Activated T-cell treated with anti-CD3 and anti-CD28 coated beads, Interleukin-2, amount 50 U/mL, for 72 hours (primary cell): ENCODE measurements at places on chromosomes 11 and 22. TPM values are rescaled to one million over a fixed set of nuclear protein-coding genes. Genes with fewer than 3 reads are reported as not detected.

CHRDL2 gene
- not detected for total RNA-seq

DNA sequence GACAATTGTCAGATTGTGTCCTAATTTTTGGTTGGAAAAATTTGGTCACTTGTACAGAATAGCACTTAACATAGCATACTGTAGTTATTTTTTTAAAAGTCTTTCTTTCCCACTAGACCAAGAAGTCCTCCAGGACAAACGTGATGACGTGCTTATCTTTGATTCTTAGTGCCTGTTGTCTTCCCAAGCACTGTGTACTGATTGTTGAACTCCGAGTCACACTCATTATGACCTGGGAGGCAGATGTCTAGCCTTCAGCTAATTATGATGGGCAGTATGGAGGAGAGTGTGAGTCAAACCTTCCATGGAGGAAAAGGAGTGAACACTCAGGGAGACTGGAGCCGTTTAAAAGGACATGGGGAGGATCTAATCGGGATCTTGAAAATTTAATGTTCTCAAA is 119.8 kb downstream of the SPON1 start:
- DNase-seq: no peak

DNA sequence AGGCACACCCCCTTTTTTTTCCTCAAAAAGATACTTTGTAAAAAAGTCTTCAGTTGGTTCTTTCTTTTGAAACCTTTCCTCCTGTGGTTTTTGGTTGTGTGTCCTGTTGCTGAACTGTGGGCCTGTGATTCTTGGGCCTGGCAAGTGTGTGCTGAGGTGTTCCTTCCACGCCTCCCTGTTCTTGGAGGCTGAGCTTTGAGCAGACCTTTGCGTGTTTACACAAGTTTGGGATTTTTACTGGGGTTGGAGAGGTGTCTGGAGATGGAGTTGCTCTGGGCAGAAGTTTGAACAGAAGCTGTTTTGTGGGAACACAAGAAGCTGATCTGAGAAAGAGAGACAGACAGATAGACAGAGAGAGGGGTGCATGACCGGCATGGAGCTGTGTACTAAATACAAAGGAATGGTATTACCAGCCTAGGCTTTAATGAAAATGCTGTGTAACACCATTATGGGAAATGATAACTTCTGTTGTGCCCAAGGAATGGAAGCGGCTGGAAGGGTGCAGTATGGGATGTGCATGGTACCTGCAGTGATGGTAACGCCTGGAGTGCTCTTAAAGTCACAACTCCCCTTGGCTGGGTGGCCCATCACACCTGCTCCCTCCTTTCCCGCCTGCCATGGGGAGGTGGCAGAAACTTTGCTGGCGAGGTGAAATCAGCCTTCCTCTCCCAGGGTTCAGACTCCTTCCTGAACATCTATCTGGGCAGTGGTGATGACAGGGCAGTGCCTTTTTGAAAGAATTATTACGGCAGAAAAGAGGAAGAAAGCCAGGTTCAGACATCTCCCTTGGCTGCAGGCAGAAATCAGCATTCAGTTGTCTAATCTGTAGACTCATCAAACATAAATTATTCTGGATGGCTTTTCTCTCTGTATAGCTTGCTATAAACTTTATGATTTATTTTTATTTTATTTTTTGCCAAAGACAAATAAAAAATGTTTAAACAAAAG is 70.4 kb downstream of the LDLRAD3 start:
- DNase-seq: no peak

DNA sequence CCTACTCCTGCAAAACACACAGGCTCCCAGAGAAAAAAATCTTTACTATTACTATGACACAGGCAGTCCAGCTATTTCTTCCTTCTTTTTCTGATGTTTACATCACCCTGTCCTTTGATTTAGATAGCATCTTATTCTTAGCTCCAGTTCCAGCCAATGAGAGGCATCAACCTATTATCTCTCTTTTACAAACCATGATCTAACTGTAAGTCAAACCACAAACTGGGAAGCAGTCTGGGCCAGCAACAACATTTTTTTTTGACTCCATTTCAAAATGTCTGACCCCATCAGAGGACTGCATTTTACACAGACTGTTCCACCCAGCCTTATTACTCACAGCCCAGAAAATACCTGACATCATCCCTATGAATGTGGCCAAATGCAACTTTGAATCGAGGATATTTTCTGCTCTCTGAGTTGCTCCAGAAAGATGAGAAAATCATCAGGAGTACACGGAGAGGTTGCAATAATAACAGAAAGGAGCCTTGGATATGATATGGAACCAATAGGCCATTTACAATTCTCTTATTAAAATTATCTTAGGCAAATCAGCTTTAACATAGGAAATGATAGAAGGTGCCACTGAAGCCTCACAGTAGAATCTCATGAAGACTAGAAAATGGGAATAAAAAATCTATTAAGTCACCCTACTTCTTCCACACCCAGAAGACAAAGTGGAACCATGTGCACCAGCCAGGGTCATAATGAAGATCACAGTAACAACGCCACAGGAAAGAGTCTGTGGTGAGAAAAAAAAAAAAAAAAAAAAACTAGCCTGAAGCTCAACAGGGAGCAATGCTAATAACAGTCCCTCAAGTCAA is 21.2 kb downstream of the TBRG1 start:
- DNase-seq: no peak

GRCh38 chr11:129731316-129731715 is 84.3 kb upstream of the TMEM45B start:
- DNase-seq: no peak

ABCC8 gene
- not detected for total RNA-seq

DNA sequence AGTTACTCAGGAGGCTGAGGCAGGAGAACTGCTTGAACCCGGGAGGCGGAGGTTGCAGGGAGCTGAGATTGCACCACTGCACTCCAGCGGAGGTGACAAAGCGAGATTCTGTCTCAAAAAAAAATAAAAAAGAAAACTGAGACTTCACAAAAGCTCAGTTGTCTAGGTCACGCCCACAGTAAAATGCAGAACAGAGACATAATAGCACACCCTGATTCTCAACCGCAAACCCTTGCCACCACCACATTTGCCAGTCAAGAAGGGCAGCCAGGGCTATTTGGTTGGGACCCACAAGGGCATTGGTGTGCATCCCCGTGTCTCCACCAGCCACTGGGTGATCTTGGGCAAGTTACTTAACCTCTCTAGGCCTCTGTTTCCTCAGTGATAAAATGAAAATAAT is 25.4 kb downstream of the CREB3L1 start:
- DNase-seq: no peak

DNA sequence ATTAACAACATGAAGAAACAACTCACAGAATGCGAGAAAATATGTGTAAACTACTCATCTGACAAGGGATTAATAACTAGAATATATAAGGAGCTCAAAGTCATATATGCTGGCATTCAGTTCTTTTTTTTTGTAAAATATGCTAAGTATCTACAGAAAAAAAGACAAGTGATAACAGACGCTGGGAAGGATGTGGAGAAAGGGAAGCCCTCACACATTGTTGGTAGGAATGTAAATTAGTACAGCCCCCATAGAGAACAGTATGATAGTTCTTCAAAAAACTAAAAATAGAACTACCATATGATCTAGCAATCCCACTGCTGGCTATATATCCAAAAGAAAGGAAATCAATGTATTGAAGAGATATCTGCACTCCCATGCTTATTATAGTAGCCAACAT is 13.8 kb downstream of the GAB2 start:
- DNase-seq: no peak

GRCh38 chr11:8740129-8740528 is 57.5 kb downstream of the RPL27A start:
- no peak for DNase-seq
